ENCODE measurements at places on chromosomes 4 and X. TPM values are rescaled to one million over a fixed set of nuclear protein-coding genes. Genes with fewer than 3 reads are reported as not detected.

DNA sequence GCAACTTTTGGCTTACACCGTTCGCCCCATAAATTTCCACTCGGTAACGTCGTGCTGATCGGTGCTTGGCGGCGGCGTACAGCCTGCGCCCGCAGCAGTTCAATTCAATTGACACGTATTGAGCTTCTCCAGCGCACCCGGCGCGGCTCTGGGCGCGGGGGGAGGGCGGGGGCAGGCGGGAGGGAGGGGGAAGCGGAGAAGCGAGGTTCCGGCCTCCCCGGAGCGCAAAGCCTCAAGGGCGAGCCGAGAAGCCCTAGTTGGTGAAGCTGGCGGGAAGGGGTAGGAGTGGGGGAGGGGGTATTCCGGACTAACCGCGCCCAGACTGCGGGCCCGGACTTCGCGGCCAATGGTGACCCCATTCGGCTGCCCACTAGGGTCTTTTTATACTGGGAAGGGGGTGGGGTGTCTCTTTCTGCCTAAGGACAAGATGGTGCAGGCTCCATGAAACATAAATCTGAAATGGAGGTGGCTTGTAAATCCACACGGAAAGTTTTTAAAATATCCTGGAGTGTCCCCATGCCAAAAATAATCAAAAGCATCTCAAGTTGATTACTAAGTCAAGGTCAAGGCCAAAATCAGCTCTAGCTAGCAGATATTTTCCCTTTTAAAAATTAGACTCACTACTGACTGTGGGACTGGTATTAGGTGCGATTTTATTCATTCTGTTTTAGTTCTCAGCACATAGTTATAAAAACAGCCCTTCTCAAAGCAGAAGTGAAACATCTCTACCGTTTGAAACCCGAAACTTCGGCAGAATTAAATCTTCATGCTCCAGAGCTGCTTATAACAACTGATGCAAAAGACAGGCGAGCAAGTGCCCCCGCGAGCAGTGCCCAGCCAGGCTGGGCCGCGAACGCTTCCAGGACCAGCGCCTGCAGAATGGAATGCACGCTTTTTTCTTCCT is 1.5 kb upstream of the BCOR start:
- DNase-seq = no peak

DNA sequence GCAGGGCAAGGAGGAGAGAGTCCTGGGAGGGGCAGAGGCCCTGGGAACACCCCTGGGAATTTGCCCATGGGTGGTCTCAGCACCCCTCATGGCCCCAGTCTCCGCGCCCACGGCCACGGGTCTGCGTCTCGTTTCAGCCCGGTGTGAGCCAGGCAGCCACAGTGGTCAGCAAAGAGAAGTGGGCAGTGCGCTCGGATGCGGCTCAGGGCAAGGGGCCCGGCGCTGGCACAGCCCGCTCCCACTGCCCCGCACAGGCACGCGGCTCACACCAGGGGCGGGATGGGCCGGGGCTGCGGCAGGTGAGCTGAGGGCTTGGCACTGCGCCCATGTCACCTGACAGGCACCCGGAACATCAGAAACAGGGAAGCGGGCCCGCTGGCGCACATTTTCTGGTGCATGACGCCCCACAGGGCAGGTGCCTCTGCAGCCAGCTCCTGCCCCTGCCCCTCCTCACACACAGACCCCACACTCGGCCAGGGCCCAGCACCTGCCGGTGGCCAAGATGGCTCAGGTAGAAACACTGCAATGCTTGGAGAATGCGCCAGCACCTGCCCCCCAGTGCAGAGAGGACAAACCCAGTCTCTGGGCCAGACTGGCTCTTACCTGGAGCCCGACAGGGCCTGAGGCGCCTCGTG is 41.9 kb upstream of the MXD4 start:
- no peak for DNase-seq

DNA sequence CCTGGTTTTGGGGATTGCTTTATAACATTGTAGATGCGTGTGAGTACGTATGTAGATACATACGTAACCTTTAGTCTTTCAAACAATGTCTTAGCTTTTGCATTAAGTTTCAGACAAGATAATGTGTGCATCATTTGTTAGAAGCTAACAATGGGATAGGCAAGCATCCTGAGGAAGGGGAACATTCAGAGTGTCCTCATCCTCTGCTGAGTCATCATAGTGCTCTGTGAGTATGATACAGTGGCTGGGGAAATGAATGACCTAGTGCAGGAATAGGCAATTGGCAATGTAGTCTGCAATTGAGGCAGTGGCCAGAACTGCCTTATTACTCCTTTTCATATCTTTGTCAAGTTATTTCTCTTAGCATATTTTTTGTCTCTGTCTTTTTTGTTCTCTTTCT is 7.3 kb downstream of the NAP1L5 start:
- DNase-seq = no peak

GRCh38 chr4:56772134-56772533 is 49.4 kb downstream of the SPINK2 start:
- DNase-seq = no peak

DNA sequence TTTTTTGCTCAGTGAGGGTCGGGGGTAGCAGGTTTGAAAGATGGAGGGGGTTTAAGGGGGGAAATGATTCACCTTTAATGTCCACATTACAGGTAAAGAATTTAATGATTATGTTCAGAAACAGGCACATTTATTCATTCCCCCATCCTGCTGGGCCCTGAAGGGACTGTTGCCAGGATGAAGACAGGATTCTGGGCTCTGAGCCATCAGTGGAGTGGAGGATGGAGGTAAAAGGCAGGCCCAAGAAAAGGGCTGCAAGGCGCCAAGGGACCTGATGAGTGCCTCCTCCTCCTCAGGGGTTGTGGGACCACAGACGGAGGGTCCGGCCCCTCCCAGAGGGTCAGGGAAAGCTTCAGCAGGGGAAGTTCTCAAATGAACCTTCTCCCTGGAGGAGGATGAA is 40.4 kb upstream of the PROM1 start:
- DNase-seq = no peak

DNA sequence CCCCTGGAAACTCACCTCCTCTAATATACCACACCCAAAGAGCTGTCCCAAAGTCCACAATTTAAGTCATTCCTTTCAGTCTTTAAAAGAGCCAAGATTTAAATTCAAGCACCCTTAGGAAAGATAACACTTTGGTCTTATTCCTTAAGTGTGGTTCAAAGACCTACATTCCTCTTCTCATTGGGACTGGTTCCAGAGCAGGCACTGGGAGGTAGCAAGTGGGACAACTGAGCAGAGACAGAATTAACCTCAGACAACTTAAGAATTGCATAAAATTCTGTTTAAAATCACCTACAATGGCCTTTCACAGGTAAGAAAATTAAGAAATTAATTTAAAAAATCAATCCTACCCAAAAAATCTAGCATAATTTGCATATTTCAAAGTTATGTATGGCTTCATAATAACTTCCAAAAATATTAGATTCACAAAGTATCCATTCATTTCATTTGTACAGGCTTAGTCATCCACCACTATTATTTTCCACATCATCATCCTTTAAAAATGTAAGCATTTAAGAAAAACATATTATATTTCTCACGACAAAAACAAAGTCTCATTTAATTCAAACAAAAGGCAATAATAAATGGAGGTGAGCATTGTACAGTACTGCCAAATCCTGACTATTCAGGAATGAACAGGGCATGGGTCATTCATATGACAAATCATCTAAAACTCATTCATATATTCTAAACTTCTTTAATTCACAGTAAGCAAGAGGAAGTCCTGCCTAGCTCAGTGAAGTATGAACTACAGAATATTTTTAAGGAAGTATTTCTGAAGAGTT is 13.6 kb downstream of the PRSS12 start:
- no peak for DNase-seq

- no peak for DNase-seq
Measured at GRCh38 chrX:7133050-7133440, 14.5 kb upstream of the STS start.

DNA sequence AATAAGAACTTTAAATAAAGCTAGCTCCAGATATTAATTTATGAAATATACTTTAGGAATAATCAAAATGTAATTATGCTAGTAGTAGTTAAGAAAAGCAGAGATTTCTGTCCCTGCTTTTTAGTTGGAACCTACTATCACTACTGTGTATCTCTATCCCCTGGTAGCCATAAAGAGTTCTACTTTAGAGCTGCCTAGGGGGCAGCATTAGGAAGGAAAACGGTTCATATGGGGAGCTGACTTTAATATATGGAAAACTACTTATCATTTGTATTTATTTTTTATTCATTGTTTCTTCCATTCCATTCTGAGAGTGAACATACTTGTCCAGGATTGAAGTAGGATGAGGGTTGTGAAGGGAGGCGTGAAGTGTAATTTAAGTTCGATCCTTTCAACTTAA is 40.9 kb downstream of the CPEB2 start:
- DNase-seq = no peak

DNA sequence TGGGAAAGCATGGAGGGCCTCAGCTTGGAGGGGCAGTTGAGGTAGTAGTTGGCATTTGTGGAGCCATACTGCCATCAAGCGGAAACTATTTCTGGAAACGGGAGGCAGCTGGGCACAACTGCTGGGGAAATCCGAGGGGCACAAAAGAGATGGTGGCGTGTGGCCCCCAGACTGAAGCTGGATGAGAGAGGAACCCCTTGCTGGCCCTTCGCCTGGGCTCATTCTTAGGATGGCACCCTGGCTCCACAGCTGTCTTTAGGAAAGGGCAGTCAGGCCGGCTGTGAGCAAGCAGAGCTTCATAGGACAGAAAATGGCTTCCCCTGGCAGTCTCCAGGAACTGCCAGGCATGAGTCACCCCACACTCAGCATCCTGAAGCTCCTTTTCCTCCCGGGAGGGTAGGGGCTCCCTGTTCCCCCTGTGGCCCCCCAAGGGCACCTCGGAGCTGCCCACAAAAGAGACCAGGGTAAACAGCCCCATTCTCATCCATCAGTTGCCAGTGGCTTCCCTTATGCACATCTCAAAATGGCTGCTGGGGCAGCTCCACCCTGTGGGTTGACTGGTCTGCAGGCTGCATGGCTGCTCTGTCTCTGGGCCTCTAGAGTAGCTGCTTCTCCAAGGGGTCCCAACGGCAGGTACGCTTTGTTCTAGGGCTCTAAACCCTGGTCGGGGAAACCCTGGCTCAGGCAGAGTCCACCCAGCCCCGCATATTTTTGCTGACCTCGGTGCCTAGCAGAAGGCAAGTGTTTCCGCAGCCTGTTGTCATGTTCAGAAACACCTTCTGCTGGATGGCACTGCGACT is 64.7 kb downstream of the NBDY start:
- DNase-seq = no peak

DNA sequence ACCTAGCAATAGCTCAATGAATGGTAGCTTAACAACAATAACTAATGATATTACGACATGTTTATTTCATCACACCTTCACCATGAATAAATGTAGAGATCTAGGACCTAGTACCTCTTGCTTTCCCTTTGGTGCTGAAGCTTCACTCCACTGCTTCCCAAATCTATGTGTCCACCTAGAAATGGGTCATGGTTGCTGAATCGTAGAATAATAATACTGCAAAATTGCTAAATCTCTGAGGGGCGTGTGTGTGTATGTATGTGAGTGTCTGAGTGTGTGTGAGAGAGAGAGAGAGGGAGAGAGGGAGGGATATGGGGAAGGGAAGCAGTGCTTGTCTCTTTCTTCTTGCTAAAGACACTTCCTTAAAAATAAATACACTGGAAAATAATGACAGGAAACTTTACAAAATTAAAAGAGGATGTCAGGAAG is 109.3 kb upstream of the BMP2K start:
- DNase-seq = no peak

DNA sequence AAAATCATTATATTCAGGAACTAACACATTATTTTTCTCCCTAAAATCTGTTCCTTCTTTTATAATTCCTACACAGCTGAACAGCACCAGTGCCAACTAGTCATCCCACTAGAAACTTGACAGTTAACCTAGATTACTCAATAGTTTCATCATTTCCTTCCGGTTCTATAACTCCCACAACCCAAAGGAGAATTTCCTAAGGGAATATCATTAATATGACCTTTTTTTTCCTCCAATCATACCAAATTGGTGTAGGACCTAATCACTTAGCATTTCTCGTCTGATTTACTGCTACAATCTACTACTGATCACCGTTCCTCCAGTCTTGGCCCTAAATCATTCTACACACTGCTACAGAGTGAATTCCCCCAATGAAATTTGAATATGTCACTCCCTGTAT is 45.9 kb downstream of the WDFY3 start:
- DNase-seq = no peak

DNA sequence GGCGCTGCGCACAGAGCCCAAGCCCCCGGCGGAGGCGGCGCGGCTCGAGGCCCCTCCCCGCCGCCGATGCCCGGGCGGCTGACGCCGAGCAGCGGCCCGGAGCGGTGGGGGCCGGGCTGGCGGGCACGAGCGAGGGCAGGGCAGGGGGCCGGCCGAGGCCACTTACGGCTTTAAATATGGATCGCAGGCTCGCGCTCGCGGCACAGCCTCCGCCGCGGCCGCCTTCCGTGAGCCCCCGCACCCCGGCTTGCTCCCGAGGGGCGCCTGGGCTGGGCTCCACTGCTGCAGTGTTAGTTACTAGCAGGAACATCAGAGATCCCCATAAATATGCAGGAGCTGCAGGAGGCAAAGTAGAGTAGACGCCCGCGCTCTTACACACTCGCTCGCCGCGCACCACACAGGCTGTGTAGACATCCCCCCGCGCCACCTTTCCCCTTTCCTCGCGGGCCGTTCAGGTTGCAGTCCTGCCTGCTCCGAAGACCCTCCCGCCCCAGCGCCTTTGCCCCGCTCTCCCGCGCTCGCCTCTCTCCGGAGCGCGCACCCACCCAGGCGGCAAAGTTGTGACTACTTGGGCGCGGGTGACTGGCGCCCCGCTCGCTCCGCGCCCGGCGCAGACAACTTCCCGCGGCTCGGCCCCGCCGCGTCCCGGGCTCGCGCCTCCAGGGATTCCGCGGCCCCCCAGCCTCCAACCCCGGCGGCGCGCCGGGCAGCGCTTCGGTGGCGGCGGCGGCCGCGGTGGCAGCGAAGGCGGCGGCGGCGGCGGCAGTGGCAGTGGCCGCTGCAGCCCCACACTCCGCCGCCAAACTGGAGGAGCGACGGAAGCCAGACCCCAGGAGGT is 152.0 kb upstream of the SLC4A4 start:
- peak; percentile 31 for DNase-seq

DNA sequence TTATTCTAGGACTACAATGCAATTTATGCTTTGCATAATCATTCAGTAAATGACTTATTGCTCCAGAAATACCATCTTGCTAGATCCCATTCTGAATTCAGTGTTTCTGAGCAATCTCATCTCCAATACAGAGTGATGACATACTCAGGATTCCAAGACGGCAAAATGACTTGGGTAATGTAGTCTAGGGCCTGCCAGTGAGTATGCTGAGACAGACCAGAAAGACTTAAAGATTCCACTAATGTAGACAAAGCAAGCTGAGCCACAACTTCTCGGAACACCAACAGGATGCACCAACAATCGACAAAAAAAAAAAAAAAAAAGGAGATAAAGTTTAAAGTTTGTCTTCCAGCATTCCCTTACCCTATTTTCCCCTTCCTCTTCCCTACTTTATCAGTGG is 919 bp upstream of the SEC24B start:
- DNase-seq = no peak

Gene FGFRL1
- 18.4 TPM for total RNA-seq

Gene TBC1D1
- 53.8 TPM for total RNA-seq

Gene XAGE1A
- not detected for total RNA-seq

Gene ODAPH
- not detected for total RNA-seq

Gene TMEM31
- not detected for total RNA-seq

Gene DIPK2B
- total RNA-seq = not detected

Measured in naive thymus-derived CD8-positive, alpha-beta T cell (primary cell).